PC-9 (cell line): ENCODE measurements at places on chromosomes 6 and 20.

DNA sequence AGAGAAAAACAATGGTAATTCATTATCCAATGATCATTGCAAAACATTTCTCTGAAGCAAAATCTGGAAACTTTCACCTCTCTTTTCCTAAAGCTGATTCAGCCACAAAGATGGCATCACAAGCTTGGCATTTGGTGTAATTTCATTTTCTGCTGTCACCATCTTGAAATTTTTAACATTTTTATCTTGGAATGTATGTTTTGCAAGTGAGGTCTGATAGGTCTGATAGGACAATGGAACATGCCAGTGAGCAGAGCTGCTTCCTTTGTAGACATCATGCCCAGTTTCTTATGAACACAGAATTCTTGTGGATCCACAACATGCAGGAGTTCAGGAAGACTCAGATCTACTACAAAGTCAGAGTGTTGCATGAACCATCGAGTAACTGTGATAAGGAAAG, 969.6 kb downstream of the EYS start:
- no peak for DNase-seq

GRCh38 chr6:169794317-169795055, 43.1 kb downstream of the ERMARD start:
- no peak for DNase-seq

- no peak for DNase-seq
These were observed 181.1 kb upstream of the PRSS16 start for GRCh38 chr6:27066381-27066780.

DNA sequence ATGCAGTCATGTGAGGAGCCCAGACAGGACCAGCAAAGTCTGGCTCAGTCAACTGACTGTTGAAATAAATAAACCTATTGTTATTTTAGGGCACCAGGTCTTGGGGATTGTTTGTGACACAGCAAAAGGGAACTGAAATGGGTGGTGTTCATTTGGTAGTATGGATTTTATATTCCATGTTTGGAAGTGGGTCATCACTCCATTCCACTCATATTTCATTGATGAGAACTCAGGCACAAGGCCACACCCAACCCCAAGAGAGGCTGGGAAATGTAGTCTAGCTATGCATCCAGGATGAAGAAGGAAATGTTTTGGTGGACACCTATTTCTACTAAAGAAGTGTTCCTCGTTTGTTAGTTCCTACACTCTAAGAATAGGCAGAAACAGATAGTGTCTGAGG, 64.9 kb upstream of the BTBD3 start:
- DNase-seq: peak; percentile 40

- peak; percentile 75 for DNase-seq
These were observed 9.2 kb downstream of the ITPA start for GRCh38 chr20:3218307-3218988.

DNA sequence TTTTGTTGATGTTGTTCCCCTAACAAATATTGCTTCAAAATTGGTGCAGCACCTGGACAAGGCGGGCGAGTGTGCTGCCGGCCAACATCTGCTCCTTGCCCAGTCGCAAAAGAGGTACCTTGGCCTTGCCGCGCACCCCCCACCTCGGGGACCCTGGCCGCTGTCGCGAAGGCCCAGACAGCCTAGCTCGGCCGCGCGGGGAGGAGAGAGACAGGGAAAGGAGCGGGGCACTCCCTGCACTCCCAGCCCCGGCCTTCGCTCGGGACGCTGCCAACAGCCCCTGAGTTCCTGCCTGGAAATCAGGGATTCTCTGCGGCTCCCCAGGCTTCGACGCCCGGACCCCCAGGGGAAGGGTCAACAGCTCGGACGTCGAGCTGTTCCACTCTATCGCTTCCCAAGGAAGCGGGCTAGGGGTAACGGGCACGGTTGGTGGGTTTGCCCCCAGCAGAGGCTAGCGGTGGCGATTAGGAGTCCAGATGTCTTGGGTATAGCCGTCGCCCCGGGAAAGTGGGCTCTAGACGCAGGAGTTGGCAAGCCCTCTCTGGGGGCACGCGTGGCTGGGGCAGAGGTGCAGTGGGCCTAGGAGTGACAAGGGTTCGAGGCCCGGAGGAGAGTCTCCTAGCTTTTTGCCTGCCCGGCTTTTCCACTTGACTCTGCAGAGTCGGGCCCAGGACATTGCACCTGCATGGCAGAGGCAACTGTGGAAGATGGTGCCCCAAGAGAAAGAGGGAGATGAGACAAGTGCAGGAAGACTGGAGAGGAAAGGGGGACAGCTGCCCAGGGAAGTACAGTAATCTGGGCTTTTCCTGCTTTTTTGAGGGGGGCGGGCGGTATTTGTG, 8.2 kb downstream of the POU3F2 start:
- DNase-seq: no peak

DNA sequence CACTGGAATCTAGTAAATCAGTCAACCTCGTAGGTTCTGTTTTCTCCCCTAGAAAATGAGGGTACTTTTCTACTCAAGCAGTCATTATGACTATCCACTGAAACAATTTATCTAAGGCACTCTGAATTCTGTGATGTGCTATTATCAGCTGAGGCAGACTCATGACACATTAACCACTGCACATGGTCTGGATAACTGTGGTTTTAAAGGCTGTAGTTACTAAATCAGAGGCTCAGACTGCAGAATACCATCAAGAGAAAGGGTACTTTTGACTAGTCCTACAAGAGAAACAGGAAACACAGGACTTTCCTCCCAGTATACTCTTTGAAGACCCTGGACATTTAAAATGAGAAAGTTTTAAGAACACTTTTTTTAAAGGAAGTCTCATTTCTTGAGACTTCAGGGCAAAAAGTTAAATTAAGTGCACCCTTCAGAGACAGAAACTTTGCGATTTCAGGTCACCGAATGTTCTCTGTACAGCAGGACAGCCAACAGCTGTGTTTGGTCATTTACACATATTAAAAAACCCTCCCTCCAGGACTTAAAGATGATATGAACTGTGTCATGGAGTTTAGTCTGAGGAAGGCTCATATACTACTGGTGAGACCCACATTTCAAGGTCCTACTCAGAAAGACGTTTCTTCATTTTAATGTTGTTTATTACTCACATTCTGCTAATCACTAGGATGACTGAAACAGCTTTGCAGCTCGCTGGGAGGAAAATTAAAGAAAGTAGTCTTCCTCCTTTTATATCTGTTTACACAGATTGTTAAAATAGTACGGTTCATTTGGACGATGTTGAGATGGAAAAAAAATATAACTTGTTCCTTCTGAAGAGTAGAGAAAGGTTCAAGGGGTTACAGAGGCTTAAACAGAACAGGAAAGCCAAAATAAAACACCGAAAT, 19.9 kb downstream of the ATXN1 start:
- peak; percentile 67 for DNase-seq

DNA sequence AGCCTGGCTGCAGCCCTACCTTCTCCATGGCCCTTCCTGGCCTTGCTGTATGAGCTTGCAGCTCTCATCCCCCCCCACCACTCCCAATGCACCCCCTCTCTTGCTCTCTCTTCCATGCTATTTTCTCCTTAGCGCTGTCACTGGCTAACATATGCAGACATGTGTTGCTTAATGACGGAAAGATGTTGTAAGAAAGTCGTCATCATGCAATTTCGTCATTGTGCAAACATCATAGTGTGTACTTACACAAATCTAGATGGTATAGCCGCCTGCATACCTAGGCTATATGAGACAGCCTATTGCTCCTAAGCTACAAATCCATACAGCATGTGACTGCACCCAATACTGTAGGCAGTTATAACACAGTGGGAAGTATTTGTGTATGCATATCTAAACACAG, 27.0 kb downstream of the ANGPT4 start:
- DNase-seq: no peak

DNA sequence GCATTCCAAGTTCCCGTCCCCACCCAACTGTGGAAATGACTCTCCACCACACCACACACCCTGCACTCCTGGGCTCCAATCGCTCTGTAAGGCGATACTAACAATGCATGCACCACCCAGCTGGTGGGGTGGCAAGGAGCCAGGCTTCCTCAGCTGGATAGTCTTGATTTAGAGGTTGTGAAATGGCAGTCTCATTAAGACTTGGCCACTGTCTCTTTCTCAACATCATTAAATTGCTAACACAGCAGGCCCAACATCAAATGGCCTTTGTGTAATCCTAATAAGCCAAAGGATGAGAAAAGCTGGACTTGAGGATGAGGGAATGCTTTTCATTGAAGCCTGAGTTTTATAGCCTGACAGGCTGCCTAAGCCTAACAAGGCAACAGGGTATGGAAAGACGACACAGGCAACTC, 223.7 kb downstream of the GMDS start:
- DNase-seq: peak; percentile 62

- DNase-seq: no peak
These were observed 123.6 kb upstream of the LRFN2 start for GRCh38 chr6:40710626-40711330.

- DNase-seq: peak; percentile 36
These were observed 76.5 kb downstream of the GJA10 start for GRCh38 chr6:89970609-89971337.

DNA sequence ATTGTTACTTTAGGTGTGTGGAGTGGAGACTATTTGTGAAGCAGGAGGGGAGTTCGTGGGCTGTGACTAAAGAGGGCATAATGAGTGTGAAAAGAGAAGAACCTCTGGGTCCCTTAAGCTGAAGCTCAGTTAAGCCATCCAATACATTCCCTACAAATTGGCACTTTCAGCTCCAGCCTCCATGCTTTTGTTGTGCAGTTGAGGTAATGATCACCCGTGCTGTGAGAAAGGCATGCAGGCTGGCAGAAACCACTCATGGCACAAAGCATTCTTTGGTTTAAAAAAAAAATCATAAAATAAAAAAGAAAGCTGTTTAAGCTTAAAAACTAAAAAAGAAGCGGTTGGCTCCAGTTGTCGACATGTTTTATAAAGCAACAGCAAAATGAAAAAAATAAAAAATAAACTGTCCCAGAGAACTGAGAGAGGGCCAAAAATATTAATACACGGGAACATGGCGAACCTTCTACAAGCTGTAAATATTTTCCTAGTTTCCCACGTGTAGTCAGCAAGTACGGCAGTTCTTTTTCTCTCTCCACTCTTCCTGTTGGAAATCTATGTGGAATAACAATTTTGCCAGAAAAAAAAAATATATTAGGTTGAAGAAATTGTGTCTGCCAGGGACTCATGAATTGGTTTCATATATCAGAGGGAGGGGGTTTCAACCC, 82.2 kb downstream of the ANKRD60 start:
- no peak for DNase-seq

- DNase-seq: no peak
These were observed 71.1 kb downstream of the LAMA4 start for GRCh38 chr6:112183271-112183671.

GRCh38 chr6:96844530-96844929, 7.3 kb upstream of the GPR63 start:
- DNase-seq: no peak

DNA sequence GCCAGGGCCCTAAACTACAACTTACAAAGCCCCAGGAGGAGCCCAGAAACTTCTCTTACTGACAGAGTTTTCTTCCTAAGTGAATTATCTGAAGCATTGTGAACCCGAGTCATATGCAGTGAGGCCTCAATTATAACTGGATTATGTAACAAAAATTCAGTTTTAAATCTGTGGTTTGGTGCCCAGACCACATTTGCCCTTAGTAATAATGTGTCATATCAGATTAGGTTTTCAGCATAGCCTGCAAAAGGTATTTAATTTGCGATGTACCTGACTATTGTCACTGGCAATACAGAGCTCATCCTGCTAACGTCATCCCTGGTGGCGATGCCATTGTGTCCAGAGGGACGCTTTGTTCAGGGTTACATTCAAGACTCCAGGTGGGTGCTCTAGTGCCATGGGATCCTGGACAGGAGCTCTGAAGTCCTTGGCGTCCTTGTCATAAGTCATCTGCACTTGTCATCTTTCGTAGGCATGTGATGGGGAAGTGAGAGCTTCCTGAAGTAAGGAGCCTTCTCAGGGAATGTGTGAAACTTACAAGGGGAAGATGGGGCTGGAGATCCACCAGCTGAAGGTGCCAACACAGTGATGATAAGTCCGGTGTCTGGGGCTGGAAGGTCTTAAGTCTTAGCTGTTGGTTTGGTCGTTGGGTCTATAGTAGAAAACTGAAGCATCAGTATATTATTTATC, 65.1 kb downstream of the HIVEP1 start:
- no peak for DNase-seq

DNA sequence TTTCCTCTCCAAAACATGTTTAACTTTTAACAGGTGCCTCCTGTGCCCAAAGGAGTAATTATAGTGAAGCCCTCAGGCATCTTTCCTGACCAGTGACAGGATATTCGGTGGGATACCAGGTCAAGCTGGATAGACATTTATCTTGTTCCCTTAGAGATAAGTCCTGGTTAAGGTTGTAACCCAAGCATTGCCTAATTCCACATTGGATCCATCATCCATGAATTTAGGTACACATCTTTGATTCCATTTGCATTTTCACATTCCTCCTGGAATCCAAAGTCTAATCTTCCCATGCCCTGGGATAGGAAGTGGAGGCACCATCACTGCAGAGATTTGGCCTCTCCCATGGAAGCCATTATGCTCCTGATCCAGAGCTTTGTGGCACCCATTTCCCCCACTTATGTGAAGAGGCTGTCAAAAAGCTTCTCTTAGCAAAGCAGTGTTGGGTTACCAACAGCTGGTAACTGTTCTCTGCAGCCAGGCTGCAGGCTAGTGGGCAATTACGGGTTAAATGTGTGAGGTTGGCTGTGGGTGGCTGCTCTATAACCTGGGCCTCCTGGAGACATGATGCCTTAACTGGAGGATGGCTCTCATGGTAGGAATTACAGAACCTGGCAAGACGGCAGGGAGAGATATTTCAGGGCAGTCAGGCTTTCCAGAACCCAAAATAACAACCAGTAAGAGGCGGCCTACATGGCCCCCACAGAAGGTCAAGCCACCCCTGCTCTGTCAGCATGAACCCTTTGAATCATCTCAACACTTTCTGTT, 96.9 kb upstream of the VGLL2 start:
- DNase-seq: no peak

- no peak for DNase-seq
These were observed 58.4 kb downstream of the PPP1R14C start for GRCh38 chr6:150201285-150201684.

DNA sequence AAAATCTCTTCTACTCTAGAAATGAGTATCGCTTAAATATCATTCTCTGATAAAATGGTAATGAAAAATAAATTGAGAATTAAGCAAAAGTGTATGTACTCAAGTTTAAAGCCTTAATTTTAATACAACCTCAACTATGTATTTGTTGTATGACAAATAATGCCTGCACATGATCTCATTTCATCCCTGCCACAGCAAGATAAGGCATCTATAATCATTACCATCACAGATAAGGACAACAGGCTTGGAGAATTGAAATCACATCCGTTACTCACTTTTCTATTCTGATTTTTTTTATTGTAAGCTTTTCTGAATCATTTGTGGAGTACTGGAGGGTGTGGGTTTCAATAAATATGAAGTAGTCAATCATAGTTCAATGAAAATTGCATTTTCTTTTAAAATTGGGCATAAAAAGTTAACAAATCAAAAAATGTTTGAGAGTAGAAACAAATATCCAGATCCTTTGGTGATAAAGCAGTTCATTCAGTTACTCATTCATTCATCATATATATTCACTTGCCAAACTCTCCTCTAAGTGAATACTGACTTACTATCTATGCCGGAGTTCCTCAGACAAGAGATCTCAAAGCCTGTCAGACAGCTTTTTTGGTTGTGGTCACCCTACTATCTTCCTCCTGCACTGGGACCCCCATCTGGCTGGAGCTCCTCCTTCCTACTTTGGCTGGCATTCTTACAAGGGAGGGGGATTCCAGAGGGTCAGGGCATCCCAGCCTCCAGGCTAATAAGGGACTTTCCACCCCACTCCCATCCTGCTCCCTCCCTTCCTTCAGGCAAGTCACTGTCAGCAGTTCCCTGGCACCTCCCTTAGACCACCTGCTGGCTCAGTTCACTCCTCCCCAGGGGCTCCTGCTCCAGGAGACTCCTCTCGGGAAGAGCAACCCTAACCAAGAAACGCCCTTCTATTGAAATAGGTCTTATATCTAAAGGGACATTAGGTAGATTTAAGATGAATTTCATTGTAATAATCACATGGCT, 118.6 kb downstream of the OGFRL1 start:
- peak; percentile 56 for DNase-seq
